ENCODE measurements at places on chromosomes 7 and 10.

DNA sequence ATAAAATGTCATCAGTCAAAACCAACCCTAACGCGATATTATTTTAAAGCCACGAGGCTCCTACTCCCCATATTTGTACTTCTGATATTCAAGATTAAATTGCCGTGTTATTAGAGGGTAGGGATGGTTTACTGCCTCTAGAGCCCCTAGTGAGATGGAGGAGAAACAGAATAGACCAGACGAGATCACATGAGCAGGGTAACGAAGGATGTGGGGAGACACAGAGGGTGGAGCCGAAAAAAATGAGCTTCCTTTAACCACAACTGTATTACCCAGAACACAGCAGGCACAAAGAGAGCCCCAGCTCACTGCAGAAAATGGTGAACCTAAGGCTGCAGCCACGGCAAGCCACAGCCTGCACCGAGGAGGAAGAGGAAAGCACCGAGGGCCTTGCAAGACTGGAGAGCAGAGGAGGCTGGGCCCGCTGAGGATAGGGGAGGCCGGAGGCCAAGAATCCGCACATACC lies 14.3 kb downstream of the ZC3HAV1 start:
- peak; percentile 97 for DNase-seq

GRCh38 chr7:5831196-5831595 lies 49.4 kb upstream of the OCM start:
- DNase-seq: no peak

- no peak for DNase-seq
Observed at GRCh38 chr10:116198676-116199035, 74.3 kb downstream of the GFRA1 start.

GRCh38 chr10:73017955-73018480 lies 63.4 kb upstream of the PLA2G12B start:
- DNase-seq: no peak

DNA sequence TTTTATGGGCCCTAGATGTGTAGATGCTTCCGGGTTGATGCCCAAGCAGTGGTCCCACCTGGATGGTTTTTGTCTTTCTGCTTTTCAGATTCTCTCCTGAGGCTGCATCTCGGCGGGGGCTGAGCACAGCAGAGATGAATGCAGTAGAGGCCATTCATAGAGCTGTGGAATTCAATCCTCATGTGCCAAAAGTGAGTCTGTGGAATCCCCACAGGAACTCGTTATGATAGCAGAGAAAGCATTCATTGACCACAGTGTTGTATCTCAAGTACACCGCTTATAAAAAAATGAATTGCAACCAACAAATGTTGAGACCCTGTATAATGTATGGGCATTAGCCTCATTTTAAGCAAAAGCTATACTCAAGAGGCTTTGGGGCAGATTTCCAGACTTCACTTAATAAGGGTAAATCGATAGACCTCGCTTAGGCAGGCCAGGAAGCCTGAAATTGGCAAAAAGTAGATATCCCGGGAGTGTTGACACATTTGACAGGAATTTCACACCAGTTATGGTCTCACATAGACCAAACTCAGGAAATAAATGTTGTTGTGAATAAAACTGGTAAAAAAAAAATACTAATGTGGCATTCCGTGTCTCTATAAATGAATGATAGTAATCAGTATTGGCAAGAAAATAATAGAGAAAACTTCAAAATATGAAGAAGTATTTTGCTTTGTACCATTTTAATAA lies 132.0 kb downstream of the WNT2 start:
- no peak for DNase-seq

Measured in CD4-positive, CD25-positive, alpha-beta regulatory T cell (primary cell).